ENCODE measurements at places on chromosomes 2 and 18.

- DNase-seq: no peak
Measured at GRCh38 chr18:46565256-46565655, 91.8 kb downstream of the LOXHD1 start.

DNA sequence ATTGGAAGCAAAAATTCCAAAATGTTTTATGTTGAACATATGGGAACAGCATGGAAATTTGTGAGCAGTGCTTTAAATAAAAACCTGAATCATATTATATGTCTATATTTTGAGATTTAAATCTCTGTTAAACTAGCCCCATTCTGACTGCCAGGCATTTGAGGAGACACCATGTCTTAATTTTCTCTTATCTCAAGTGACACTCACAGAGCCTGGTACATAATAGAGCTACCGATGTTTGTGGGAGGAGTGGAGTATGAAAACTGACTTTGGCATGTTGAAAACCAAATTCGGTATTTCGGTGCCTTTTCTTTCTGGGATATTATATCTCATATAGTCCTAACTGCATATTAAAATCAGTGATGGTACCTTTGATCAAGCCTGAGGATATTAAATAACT is 124.1 kb downstream of the PTPRM start:
- DNase-seq: no peak

GRCh38 chr2:86044045-86044444 is 61.6 kb downstream of the POLR1A start:
- DNase-seq: no peak

- DNase-seq: no peak
Measured at GRCh38 chr18:23021623-23022022, 88.5 kb downstream of the RBBP8 start.

- DNase-seq: no peak
Measured at GRCh38 chr2:20224716-20225293, at the start of gene SDC1. Gene SDC1, minus strand, starts transcription at chr2:20225130. Its CDS starts 263 bp downstream, at chr2:20224867.

GRCh38 chr2:173962031-173962430 is 3.1 kb downstream of the SP3 start:
- DNase-seq: no peak

DNA sequence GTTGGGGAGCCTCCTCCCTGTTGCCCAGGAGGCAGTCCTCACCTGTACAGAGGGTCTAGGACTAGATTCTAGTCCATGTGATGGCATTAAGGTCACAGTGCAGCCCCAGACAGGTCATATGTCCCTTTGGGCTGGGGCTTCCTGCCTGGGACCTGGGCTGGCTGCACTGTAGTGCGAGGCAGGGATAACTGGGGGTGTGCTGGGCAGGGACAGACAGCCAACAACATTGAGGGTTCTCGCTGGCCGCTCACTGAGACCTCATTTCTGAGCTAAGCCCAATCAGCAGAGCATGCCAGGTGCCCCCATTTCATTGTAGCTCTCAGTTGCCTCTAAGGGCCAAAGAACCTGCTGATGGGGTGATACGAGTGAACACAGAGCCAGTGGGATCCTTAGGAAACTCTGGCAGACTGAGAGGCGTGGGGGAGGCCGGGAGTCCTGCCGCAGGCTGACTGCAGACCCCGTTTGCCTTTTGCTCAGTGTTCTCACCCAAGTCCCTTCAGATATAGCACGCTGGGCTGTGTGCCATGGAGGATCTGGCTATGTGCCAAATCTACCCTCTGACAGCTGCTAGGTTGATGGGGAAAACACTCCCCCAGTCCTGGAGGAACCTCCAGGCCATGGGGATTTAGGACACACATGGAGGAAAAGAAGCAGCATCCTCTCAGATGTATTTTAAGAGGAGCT is 51.9 kb downstream of the DYSF start:
- no peak for DNase-seq

DNA sequence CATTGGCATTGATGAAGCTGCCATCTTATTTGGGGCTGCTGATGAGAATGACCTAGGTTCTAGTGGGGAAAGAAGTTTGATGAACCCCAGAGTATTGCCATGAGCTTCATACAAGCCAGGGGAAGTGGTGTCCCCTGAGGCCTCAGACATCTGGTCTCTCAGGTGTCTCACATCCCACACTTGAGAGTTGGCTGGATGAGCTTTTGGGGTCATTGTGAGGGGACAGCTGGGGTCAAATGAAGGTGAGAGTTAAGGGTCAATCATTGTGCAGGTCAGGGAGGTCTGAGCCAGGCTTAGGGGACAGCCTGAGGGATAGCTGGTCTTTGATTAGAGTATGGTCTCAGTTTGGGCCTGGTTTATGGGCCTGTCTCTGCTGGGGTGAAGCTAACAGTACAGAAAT is 336.5 kb downstream of the CYP26B1 start:
- DNase-seq: no peak

- DNase-seq: no peak
Measured at GRCh38 chr2:167675906-167676305, 571.5 kb downstream of the STK39 start.

DNA sequence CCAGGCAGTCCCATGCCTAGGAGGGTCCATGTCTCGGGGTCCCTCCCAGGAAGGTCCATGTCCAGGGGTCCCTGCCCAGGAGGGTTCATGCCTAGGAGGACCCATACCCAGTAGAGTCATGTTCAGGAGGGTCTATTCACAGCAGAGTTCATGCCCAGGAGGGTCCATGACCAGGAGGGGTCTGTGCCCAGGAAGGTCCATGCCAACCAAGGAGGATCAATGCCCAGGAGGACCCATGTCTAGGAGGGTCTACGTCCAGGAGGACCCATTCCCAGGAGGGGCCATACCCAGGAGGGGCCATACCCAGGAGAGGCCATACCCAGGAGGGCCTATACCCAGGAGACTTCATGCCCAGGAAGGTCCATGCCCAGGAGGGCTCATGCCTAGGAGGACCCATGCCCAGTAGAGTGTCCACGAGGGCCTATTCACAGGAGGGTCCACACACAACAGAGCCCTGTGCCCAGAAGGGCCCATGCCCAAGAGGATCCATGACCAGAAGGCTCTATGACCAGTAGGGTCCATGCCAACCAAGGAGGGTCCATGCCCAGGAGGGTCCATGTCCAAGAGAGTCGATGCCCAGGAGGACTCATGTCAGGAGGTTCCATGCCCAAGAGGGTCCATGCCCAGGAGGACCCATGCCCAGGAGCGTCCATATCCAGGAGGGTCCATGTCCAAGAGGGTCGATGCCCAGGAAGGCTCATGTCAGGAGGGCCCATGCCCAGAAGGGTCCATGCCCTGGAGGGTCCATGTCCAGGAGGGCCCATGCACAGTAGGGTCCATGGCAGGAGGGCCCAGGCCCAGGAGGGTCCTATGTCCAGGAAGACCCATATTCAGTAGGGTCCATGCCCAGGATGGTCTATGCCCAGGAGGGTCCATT is 10.1 kb downstream of the GPR35 start:
- DNase-seq: no peak

DNA sequence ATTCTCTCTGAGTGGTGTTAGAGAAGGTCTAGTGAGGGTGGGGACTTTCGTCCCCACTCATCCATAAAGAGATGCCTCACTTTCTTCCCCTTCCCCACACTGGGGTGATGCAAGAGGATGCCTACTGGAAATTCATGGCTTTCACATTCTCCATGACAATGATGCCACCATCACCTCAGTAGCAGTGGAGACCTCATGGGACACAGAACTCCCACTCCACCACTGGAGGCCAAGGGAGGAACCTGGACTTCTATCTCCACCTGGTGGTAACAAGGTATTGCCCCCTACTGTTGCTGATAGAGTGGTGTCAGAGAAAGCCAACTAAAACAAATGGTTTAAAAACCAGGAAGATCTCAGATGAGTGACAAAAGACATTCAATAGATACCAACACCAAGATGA is 110.9 kb downstream of the INHBB start:
- no peak for DNase-seq

Measured in activated T-cell treated with anti-CD3 and anti-CD28 coated beads for 1 hour (primary cell).